Caco-2 (cell line): ENCODE measurements at places on chromosomes 4 and X.

DNA sequence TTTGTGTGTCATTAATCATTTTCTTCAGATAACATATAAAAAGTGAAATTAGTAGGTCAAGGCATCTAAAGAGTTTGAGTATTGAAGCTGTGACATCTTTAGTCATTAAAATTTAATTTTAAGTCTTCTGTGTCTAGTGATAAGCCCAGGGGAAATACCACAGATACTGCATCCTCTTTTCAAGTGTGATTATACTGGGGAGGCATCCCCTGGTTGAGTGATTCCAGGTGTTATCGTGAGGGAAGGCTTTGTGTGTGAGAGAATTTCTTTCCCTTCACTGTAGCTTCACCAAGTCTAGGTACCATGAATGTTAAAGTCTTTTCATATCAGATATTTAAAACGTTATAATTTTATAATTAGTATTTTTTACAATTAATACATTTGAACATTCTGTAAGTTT lies 193.4 kb downstream of the FRAS1 start:
- DNase-seq, result no peak

DNA sequence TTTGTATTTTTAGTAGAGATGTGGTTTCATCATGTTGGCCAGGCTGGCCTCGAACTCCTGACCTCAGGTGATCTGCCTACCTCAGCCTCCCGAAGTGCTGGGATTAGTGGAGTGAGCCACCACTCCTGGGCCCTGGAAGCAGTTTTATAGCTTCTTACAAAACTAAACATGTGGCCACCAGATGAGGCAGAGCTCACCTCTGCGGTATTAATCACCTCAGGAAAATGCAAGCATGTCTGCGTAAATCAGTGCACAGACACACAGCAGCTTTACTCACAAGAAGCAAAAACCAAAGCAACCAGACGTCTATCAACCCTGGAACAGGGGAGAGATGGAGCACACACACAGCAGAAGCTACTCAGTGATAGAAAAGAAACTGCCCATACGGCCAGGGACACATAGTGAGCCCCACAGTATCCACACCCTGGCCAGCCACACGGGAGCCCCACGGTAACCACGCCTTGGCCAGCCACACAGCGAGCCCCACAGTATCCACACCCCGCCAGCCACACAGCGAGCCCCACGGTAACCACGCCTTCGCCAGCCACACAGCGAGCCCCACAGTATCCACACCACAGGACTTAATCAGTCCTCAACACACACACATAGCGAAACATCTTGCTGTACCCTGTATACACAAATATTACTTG lies 30.2 kb downstream of the PPP2R3B start:
- DNase-seq, result no peak

DNA sequence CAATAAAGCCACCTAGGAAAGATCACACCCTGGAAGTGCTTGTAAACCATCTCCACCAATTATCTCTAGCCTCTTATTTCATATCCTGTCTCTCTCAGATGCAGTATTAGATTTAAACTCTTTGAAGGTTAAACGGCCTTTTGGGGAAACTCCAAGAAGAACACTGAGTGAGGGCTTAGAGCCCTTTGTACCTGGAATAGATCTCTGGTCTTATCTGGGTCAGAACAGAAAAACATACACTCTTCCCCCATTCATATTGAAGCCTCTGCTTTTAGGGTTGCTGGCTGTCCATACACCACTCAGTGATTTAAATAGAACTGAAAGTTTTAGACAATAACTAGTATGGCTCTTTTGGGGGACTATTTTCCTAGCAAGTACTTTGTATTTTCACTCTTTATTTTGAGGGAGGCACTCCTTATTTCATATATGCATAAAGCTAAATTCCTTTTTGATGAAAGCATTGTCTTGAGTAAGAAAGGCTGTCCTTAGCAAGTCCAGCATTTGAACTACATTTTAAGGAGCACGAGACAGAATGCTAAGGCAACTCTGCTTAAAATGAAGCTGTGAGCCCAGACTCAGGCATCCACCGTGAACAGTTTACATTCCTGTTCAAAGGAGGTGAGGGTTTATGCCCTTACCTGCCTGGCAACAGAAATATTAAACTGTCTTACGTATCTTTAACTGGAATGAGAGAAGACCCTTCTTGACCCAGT lies 17.4 kb downstream of the YY2 start:
- no peak for DNase-seq

DNA sequence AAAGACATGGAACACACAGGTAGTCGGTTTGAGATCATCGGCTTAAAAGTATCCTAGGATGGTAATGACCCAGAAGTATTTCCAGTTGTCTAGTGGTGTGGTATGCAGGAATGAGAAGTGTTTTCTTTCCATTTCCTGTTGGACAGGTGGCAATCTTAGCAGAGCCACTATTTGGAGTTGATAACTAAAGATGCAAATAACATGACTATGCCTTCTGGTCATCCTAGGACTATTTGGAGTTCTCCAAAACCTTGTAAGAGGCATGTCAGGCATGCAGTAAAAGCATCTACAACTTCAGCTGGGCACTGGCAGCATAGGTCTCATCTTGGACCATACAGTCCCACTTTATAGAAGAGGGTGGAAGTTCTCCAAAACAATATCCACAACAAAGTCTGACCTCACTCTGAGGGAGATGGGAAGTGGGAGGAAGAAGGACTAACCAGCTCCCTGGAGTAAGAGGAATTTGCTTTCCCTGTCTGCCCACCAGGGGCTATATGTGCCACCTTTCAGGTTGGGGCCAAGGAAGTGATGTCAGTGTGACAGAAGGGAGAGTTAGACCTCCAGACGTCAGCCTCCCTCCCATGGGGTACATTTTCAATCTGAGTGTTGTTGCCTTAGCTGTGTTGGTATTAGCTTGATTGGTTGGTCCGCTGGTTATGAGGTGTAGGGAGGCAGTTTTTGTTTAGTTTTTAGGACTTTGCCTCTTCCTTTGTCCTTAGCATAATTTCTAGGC lies 101.2 kb upstream of the MYOZ2 start:
- no peak for DNase-seq

GRCh38 chrX:124860736-124861135 lies 458.9 kb upstream of the TEX13C start:
- DNase-seq, result no peak

- no peak for DNase-seq
These were observed 107.6 kb downstream of the DCTD start for GRCh38 chr4:182809417-182810102.

- no peak for DNase-seq
These were observed 194.1 kb downstream of the PTTG2 start for GRCh38 chr4:38154252-38154651.

DNA sequence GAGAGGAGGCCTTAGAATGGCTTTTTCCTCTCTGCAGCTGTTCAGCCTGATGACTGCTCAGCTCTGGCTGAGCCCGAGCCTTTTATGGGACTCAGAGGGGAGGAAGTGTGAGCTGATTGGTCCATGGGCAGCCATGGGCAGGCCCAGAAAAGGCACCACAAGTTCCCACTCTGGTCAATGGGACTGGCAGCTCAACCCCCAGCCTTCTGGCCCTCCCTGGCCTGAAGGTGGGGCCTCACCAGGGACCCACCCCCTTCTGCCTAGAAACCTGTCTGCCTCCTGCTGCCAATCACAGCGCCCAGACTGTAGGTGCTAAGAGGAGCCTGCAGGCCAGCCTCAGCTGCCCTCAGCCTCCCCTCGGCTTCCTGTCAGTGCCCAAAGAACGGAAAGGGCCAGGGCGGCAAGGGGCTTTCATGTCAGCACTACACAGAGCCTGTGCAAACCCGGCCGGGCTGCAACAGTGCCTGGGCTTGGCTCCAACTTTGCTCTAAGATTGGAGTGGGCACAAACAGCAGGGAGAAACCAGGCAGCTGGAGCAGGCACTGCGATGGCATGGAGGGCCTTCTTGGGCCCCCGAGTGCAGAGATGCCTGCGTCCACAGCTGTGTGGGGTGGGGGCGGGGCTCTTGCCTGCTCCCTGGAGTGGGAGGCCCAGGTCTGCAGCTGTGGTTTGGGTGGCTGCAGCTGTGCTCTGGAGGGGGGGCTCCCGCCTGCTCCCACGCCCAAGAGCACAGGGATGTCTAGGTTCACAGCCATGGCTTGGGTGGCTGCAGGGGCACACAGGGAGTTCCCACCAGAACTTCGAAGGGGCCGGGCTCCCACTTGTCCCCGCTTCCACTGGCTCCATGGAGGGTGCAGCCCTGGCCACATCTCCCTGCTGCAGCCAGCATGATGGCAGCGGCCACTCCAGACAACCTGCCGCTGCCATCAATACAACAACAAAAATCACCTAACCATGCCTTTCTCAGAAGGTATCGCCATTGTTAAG lies 92.6 kb downstream of the NXF2 start:
- DNase-seq, result no peak

- DNase-seq, result no peak
These were observed 1309.0 kb upstream of the PABPC4L start for GRCh38 chr4:135510582-135510981.

DNA sequence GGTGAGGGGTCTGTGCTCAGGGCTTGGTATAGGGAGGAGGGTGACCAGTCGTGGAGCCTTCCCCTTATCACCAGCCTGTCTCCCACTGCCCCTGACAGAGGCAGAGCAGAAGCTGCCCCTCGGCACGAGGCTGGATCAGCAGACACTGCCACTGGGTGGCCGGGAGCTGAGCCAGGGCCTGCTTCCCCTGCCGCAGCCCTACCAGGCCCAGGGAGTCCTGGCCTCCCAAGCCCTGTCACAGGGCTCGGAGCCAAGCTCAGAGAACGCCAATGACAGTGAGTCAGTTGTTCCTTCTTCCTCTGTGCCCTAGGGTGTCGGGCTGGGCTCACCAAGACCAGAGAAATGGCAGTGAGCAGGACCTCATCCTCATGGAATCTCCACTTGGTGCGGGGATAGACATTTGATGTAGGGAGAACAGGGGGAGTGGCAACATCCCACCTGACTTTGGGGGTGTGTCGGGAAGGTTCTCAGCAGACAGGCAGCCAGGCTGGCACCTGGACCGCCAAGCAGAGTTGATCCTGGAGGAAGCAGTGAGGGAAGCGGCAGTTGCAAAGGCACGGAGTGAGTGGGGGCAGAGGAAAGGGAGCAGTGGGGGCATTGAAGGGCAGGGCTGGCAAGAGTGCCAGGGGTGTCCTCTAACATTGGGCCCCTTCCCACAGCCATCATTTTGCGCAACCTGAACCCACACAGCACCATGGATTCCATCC lies 14.3 kb upstream of the UBA1 start:
- no peak for DNase-seq

DNA sequence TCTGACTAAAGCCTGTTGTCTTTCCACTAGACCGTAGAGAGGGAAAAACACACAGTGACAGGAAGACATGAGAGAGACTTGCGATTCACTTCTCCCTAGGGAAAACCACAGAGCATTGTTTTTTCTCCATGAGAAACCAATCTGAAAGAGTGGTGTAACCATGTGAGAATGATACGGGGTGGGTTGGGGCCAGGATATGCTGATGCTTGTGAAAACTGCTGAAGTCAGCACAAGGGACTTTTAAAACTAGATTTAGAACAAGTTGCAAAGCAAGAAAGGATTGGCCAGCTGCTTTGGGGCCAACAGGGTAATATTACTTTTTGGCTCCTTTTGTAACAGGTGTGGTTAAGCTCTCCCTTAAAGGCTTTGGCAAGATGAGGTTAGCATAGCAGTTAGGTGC lies 66.1 kb downstream of the NHSL2 start:
- DNase-seq, result no peak

DNA sequence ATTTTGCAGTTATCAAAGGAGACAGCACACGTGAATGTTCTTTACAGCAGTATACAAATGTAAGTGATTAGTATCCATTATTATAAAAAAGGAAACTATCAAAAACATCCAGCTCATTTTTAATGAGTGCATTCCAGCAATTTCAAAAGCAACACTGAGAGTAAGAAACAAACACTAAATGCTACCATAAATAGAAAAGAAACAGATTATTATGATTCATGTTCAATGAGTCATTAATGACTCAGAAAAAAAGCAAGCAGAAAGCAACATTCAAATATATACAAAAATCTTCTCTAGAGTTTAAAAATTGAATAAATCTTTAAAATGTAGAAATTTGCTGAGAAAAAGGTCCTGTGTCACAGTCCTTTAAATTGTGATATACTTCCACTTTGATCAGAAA lies 346.5 kb upstream of the FMR1 start:
- no peak for DNase-seq

GRCh38 chr4:122577808-122578781 lies 42.8 kb downstream of the IL21 start:
- peak; percentile 57 for DNase-seq

- DNase-seq, result no peak
These were observed 47.1 kb downstream of the TEC start for GRCh38 chr4:48222491-48222890.

DNA sequence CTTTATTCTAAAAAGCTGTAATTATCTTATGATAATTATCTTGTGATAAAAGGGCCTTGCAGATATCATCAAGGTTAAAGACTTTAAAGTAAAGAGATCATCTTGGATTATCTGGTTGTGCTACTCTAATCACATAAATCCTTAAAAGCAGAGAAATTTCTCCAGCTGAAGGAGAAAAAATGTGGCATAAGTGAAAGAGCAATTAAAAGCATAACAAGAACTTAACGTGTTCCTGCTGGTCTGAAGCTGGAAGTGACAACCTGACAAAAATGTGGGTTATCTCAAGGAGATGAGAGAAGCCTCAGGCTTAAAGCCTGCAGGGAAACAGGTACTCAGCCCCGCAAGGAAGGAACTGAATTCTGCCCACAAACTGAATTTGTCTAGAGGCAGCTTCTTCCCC lies 449.1 kb upstream of the NDST4 start:
- no peak for DNase-seq

GRCh38 chr4:76029300-76029699 lies 6.0 kb upstream of the CXCL10 start:
- DNase-seq, result no peak

GRCh38 chr4:75542824-75543223 lies 13.0 kb upstream of the ODAPH start:
- no peak for DNase-seq

DNA sequence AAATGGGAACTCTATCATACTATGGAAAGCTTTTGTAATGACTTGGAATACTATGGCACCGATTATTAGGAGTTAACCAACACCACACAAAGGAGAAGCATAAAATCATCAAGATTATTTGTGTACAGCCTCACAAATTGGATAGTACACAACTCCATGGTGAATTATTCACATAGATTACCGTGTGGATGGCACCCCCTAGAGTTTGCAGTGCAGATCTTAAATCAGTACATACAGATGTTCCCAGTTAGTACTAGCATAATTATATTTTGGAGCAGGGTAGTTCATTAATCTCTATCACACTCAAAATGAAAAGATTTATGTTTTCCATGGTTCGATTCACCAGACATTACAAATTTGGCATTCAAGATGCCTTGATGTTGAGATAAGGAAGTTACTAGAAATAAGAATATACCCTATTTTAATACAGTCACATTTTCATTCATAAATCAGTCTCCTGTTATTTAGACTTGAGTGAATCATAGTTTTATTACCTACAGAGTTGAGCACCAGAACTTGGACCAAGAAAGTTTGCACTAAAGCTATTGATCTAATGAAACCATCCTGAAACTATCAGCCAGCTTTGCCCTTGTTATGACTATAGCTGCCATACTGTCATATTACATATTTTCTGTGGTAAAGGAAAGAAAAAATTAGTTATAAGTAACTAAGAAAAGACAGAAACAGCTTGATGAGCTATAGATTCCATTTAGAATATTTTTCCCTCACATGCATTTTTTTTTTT lies 531.8 kb downstream of the GLUD2 start:
- peak; percentile 17 for DNase-seq
